A172 (cell line): ENCODE measurements at places on chromosomes 4 and X.

DNA sequence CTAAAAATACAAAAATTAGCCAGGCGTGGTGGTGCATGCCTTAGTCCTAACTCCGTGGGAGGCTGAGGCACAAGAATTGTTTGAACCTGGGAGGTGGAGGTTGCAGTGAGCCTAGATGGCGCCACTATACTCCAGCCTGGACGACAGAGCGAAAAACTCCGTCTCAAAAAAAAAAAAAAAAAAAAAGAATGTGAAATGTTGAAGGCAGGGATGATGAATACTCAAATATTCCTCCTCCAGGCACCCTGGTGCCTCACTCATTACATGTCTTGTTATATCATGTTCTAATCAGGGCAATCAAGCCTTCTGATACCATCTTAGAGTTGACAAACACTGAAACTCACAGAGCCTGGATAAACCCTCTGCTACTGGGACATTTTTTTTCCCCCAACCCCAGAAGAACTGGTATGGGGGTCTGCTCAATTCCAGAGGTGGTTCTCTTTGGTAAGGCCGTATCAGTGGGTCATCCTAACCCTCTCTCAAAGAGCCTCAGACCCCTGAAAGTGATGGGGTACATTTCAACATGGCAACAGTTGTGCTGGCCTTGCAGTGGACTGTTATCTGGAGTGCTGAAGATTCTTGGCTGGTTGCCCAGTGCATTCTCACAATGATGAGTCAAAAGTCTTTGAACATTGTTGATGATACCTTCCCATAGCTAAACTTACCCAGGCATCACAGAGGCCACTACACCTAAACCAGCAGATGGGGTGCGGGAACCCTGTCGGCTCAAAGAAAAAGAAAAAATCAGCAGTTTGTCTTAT is 2.4 kb upstream of the SH3KBP1 start:
- peak; percentile 89 for DNase-seq

DNA sequence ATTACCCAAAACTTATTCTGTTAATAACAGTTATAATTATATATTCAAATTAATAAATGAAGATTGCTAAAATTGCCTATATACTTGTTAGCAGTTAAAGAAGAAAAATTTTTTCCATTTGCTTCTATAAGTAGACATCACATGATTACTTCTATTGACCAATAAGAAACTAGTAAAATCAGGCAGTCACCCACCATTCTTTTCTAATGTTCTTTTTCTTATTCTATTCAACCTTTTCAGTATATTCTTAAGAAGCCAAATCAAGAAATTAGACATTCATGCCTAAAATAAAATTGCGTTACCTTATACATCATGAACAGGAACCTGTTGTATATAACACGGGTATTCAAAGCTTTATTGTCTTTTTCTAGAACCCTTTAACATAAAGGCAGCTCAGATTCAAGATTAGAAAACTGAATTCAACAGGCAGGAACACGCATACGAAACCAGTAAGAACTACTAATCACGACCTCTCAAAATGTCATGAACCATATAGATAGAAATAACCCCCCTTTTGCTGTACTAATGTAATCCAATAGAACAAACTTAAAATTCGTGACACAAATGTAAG is 568.1 kb upstream of the DIPK2B start:
- DNase-seq: peak; percentile 55

GRCh38 chrX:69038188-69038587 is 127.1 kb downstream of the PJA1 start:
- no peak for DNase-seq

DNA sequence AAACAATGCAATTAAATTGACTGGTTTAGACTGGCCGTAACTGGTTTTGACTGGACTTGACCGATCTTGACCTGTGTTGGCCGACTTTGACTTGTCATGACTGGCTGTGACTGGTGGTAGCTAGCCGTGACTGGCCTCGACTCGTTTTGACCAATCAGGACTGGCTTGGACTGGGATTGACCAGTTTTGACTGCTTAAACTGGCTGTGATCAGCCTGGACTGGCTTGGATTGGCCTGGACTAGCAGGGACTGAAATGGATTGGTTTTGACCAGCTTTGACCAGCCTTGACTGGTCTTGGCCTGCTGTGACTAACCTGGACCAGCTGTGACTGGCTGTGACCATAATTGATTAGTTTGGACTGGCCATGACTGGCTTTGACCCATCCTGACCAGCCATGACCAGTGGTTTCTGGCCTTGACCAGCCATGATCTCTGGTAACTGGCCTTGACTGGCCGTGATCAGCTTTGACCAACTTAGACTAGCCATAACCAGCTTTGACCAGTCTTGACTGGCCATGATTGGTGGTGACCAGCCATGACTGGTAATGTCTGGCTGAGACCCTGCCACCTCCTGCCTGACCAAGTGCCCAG is 13.1 kb downstream of the SUV39H1 start:
- no peak for DNase-seq

DNA sequence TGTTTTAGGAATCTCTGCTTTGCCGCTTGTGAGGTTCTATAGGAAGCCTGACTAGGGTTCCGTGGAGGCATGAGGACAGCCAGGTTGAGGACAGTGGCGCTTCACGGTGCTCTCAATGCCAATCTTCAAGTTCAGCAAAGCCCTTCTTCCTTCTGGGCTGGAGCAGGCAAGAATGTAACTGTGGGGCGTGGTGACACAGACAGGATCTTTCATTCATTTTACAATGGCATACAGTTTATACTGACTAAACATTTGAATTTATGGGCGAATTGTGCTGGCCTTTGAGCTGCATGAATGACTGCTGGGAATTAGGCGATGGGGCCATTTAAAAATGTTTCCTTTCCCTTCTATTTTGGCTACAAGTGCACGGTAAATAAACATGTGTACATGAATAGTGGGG is 2.9 kb upstream of the NHS start:
- DNase-seq: no peak

DNA sequence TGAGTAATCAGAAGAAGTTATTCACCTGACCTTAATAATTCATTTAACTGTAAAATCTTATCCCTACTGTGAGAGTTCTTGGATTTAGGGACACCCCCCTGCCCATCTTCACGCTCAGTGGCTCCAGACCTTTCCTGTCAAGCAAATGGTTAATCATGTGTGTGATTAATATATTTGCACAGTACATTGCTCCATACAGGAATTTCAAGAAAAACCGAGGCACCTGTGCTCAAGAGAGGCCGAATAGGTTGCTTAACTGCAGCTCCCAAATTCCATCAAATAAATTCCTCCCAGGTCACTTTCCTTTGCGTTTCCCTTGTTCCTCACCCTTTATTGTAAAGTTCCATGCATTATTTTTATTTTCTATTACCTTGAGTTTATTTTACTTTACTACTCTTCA is 119.5 kb downstream of the STOX2 start:
- DNase-seq: no peak

GRCh38 chr4:181550381-181550780 is 692.8 kb upstream of the TENM3 start:
- DNase-seq: no peak

GRCh38 chrX:71652405-71652804 is 14.9 kb upstream of the LOC101059915 start:
- DNase-seq: peak; percentile 54

DNA sequence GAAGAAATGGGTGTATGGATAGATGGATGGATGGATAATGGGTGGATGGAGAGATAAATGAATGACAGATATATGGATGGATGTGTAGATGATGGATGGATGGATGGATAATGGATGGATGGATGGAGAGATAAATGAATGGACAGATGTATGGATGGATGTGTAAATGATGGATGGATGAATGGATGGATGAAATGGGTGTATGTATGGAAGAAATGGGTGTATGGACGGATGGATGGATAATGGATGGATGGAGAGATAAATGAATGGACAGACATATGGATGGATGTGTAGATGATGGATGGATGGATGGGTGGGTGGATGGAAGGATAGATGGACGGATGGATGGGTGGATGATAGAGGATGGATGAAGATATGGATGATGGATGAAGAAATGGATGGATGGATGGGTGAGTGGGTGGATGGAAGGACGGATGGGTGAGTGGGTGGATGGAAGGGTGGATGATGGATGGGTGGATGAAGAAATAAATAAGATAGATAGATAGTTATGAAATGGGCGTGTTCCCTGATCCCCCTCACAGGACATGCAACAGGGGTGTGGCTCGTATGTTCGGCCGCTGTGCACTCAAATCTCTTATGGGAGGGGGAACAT is 91.1 kb upstream of the NKX1-1 start:
- DNase-seq: no peak

DNA sequence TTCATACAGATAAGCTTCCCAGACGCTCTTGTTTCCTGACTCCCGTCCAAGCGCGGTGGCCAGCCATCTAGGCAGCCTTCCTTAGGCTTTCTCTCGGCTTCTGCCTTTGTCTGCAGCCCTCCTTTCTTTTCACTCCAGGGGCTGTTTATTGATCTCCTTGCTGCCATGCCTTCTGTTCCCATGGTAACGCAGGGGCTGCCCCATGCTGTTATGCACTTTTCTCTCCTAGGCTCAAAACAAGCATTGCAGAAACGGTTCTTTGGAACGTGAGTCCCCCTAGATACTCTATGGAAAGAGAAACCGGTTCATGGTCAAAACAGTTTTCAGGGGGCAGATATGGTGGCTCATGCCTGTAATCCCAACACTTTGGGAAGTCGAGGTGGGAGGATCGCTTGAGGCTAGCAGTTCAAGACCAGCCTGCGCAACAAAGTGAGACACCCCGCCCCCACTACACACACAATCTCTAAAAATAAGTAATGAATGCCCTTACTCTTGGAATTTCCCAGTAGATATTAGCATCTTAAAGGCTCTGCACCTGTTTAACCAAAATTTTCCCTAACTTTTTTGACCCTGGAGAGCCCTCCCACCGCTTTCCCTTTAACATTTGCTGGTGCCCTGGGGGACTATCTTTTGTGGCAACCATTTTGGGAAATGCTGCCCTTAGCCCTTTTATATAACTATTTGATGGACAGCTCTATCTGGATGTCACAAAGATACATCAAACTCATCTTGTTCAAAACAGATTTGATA is 53.9 kb upstream of the ZNF157 start:
- DNase-seq: no peak

- DNase-seq: no peak
Observed at GRCh38 chrX:99719140-99719539, 690.9 kb downstream of the PCDH19 start.

DNA sequence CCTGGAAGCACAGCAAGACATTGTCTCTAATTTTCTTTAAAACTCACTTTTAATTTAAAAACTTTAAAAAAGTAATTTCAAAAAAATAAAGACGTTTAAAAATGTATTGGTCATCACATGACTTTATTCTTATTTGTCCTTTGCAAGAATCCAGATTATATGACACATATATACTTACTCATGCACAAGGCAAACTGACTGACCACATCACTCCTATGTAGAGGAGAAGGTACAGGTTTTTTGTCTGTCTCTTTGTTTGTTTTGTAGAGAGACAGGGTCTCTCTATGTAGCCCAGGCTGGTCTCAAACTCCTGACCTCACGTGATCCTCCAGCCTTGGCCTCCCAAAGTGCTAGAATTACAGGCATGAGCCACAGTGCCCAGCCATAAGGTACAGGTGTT is 28.6 kb downstream of the MAML3 start:
- no peak for DNase-seq

DNA sequence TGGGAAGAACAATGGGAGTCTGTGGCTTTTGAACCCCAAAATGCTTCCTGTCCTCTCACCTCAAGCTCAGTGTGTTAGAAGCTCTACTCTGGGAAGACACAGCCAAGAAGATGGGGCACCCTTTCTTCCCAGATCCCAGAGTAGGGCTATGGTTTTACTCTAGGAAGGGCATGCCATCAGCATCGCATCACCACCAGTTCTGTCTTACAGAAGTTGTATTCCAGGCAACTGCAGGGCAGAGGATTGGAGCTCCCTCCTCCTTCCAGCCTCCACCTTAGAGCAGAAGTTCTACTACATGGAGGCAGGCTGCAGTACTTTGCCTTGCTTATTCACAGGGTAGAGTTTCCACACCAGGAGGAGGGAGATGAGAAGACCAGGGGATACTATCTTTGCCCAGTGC is 18.1 kb upstream of the ZFX start:
- no peak for DNase-seq

GRCh38 chrX:153438532-153438931 is 7.3 kb downstream of the TREX2 start:
- no peak for DNase-seq

DNA sequence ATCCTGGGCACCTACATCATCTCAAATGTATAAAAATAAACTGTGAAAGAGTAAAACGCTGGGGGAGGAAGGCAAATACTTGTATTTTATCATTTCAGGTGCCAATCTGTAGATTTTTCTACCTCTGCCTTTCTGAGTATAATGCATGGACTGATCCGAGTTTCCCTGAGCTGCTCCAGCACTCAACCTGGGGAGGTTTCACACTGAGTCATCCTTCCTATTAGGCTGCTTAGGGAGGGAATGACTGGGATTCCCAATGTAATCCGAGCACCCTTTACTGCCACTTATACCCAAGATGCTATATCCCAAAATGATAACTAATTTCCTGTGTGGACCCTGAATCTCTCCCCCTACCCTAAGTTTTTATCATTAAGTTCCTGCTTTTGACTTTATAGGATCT is 126.6 kb downstream of the HNRNPD start:
- no peak for DNase-seq

- peak; percentile 84 for DNase-seq
Observed at GRCh38 chr4:117400039-117400835, 314.9 kb upstream of the TRAM1L1 start.

- no peak for DNase-seq
Observed at GRCh38 chr4:139392797-139393196, 61.1 kb upstream of the RAB33B start.

DNA sequence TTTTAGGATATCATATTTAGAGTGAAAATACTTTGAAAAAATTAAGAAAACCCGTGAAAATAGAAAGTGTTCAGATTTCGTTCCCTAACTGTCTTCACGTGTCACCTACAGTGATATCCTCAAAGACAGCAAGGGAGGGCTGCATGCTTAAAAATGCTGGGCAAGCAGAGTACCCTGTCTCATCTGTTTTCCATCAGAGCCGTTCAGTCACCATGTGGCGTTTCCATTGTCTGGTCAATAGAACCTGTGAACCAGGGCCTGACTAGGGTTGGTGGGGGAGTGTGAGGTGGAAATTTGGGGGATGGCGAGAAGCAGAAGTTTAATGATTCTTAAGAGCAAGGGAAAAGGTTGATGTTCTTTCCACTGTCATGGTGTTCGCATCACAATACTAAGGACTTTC is 173.9 kb downstream of the BMPR1B start:
- DNase-seq: no peak

DNA sequence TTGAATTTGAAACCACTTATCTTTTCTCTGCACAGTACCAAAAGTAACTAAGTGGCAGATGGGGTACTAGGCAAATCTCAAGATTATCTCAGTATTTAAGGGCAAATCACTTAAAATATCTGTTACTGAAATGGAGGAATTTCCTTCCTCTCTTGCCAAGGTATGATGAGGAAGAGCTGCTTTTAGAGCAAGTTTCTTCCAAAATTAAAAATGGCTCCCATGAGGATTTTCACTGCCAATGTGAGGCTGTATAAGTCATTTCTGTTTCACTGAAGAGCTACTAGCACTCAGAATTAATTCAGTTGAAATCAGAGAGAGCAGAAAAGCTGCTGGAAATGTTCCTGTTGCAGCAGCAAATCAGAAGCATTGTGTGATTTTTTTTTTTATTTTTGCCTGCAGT is 43.4 kb downstream of the GABRB1 start:
- no peak for DNase-seq

GRCh38 chr4:142815834-142816233 is 30.3 kb downstream of the INPP4B start:
- DNase-seq: peak; percentile 36

GRCh38 chr4:143488687-143489086 is 24.8 kb upstream of the SMARCA5 start:
- DNase-seq: no peak

- DNase-seq: no peak
Observed at GRCh38 chr4:76964769-76965168, 15.2 kb downstream of the SEPTIN11 start.

GRCh38 chr4:2092669-2093053 is 33.5 kb downstream of the NAT8L start:
- DNase-seq: no peak
